ENCODE measurements at places on chromosomes 1 and 21.
A peak's percentile ranks its signal among the peaks of the same experiment; 100 is the strongest.

DNA sequence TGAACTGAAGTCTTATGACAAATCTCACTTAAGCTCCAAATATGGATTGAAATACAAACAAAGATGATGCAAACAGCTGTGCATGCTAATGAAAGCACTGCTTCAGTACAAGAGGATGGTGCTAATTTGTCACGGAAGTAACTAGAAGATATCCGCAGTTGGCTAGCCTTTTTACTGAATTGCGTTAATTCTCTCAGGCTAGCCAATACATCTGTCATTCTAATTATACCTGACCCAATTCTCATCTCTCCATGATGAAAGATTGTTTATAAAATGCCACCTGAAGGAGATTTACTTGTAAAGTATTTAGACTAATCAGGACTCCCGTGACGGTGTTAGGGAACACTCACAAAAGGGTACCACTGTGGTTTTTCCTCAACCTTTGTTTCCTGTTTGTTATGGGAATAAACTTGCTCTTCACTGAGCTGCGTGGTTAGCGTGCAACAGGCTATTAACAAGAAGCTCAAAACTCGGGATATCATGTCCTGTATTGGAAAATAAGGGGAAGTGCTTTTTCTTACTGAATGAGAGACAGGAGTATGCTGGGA is 162.5 kb downstream of the APP start:
- DNase-seq = no peak

- peak; percentile 11 for DNase-seq
Observed at GRCh38 chr1:174262349-174263241, 103.3 kb downstream of the RABGAP1L start.

DNA sequence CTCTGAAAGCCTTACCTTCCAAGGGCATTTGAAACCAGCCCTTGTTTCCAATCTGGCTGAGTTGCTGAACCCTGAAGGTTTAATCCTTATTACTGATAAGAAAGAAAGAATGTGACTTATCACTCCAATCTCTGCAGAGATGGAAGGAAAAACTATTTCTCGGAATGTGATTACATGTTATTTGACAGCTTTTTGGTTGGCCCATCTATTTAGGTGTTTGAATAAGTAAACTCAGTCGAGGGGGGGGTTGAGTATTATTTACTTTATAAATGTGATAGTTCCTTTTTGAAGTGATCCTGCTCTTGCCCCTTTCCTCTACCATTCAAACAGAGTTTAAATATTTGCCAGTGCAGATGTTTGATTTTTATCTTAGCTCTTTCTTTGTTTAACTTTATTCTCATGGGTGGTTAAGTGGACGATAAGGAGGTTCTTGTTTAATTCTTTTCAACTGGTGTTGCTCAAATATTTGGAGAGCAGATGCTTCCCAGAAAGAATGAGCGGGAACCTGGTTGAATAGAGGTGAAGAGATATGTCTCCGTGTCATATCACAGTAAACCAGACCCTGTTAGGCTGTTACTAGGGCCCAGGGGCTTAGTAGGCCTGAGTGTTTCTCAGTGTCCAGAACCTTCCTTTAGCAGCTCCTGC is 126.1 kb downstream of the CACHD1 start:
- DNase-seq = no peak

DNA sequence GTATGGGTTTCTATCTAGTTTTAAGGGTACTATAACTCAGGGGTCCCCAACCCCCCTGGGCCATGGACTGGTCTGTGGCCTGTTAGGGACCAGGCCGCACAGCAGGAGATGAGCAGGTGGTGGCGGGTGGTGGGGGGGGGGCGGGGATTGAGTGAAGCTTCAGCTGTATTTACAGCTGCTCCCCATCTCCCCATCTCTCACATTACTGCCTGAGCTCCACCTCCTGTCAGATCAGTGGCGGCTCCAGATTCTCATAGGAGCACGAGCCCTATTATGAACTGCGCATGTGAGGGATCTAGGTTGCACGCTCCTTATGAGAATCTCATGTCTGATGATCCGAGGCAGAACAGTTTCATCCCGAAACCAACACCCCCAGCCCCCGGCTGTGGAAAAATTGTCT is 95.1 kb upstream of the SLC45A1 start:
- DNase-seq = no peak

GRCh38 chr21:31279986-31280385 is 64.1 kb downstream of the TIAM1 start:
- DNase-seq = no peak

DNA sequence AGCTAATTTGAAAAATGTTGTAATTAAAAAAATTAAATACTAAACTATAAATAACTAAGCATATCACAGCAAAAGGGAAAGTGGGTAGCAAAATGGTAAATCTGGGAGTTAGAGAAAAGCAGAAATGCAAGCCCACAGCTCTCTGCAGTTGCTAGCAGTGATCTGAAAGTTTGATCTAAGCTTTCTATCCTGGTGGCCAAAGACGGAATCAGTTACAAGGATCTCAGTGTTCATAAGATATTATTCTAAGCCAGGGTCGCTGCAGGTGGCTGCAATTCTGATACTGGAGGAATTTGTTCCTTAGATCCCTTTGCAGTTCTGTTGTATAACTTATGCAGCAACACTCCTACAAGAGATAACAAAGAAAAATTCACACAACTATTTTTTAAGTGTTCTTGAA is 363.7 kb downstream of the SETD4 start:
- no peak for DNase-seq

- DNase-seq = no peak
Observed at GRCh38 chr1:2449636-2450454, 26.2 kb upstream of the PLCH2 start.

DNA sequence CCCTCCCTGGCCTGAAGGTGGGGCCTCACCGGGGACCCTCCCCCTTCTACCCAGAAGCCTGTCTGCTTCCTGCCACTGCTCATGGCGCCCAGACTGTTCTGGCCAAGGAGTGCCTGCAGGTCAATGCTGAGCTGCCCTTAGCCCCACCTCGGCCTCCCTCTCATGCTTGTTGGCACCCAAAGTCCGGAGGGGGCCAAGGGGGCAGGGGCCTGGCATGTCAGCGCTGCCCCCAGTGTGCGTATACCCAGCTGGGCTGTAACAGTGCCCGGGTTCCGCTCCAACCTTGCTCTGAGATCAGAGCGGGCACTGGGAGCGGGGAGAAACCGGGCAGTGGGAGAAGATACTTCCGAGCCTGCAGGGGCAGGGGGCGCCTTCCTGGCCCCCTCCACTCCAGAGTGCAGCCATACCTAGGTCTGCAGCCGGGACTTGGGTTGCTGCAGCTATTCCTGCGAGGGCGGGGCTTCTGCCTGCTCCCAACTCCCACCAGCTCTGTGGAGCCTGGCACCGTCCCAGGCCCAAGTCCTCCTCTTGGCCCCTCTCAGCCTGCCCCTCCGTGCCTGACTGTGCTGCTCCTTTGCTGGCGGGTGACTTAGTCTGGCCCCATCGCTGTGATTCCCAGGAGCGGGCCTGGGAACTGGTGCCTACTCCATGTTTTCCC is 21.4 kb upstream of the TGFB2 start:
- no peak for DNase-seq

- DNase-seq = no peak
Observed at GRCh38 chr1:47432071-47433036, 5.5 kb upstream of the FOXD2 start.

DNA sequence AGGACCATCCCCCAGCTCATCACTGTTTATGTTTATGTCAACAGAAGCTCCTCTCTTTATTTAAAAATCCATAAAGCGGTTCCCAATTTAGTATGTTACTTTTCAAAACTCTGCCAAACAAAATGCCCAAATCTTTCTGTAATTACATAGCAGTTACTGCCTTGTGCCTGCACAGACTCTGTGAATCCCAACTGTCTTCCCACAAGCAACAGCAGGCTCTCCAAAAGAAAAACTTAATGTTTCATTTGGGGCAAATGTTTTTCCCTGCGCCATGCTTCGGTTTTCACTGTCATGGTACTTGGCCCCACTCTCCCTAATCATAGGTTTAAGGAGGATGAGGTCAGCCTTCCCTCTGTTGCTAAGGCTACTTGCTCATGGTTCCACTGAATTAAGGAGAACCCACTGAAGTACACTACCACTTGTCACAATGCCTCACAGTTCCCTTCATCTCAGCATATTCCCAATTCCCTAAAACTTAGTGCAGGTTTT is 4.6 kb downstream of the COLGALT2 start:
- no peak for DNase-seq

DNA sequence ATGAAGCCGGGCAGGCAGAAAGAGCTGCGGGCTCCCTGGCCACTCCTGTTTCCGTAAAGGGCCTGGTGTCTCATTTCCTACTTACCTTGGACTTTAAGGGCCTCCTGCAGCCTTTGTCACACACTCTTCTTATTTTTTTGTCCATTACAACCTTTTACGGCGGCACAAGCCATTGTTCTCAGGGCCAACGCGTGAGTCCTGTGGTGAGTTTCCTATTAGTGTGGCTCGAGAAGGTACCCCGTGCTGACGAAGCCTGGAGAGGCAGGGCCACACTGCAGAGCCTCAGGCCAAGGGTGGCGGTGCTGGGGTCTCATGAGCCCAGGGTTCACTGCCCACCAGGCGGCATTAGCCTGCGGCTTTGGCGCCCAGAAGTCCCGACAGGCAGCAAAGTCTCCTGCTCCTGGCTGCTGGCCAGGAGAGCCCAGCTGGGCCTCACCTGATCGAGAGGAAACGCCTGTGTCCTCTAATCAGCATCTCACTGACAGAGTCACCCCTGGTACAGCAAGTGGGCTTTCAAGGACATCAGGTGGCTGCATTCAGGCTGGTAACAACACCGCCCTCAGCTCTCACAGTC is 62.0 kb downstream of the SIK1 start:
- no peak for DNase-seq

DNA sequence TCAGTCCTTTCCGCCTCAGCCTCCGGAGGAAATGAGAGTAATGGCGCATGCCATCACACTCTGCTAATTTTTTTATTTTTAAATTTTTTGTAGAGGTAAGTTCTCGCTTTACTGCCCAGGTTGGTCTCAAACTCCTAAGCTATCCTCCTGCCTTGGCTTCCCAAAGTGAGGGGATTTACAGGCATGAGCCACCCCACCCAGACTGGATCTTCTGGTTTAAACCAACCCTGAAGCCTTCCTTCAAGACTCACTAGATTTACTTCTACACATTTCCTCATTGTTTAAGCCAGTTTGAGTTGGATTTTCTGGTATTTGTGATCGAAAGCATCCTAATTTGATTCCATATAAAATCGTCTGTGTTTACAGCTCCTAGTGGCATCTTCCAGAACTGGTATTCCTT is 23.1 kb upstream of the SCAF4 start:
- no peak for DNase-seq

DNA sequence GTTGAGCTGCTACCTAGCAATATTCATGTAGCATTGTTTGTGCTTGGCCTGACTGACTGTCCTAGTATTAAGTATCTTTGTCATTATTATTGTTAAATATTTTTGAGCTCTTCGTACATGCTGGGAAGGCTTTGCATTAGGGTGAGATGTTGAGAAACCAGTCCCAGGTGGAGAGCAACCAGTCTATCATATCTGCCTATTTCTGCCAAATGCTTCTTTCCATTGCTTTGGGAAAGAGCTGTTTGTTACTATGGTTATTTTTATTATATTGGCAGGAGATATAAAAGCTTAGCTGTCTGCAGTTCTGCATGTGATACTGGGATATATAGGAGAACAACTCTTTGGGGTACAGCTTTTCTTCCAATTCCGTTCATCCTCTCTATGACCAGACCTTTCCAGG is 85.1 kb downstream of the CLDN17 start:
- DNase-seq = no peak

DNA sequence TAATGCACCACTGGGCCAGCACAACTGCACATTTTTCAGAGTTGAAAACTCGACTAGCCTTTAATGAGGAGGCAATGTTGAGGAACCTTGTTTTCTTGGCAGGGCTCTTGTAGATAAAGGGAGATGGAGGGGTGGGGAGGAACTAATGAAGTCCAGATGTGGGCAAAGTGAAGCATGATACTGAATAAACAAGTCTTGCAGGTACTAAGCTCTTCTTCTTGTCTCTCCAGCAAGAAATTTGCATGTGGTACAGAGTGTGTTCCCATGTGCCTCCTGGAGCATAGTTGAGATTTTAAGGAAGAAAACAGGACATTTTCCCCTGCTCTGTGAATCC is 47.0 kb downstream of the PLPP3 start:
- peak; percentile 13 for DNase-seq

DNA sequence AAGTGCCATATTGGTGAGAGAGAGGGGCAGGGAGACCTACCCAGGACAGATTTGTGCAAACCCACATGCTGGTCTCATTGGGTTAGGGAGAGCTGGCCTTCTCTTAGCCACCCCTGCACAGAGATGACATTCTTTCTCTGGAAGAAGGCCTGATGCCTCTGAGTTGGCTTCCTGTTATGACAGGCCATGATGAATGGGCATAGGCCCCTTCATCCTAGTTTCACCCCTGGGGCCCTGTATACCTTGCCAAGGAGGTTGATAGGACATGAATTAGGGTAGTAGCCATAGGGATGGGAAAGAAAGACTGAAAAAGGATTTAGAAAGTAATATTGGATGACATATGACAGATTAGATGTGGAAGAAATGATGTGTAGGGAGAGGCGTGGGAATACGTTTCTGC is 46.6 kb downstream of the TENT5C start:
- DNase-seq = no peak

GRCh38 chr1:75308365-75308764 is 174.2 kb downstream of the LHX8 start:
- no peak for DNase-seq

GRCh38 chr1:199046618-199047017 is 407.8 kb downstream of the PTPRC start:
- DNase-seq = no peak

- DNase-seq = no peak
Observed at GRCh38 chr1:7518411-7518810, 252.7 kb upstream of the VAMP3 start.

All from BJ (cell line).